ENCODE measurements at places on chromosomes 4 and X. TPM values are rescaled to one million over a fixed set of nuclear protein-coding genes. Genes with fewer than 3 reads are reported as not detected.

GRCh38 chr4:38189445-38189844, 229.2 kb downstream of the PTTG2 start:
- H3K27ac ChIP-seq, result no peak overlapping the region
- no peaks in the 10 kb centered on the region for H3K27me3 ChIP-seq
- H3K4me3 ChIP-seq, result no peak overlapping the region
- DNase-seq, result no peak
- no peaks in the 10 kb centered on the region for H3K36me3 ChIP-seq

- no peak overlapping the region for H3K27ac ChIP-seq
- peaks cover 9% of the 10 kb centered on the region for H3K27me3 ChIP-seq
- H3K4me1 ChIP-seq, result no peaks in the 10 kb centered on the region
Measured at GRCh38 chr4:10198365-10198764, 81.8 kb upstream of the WDR1 start.

The DUSP9 gene
- 0.77 TPM for total RNA-seq

The FGF13 gene
- total RNA-seq, result not detected

The TLR8 gene
- total RNA-seq, result not detected

DNA sequence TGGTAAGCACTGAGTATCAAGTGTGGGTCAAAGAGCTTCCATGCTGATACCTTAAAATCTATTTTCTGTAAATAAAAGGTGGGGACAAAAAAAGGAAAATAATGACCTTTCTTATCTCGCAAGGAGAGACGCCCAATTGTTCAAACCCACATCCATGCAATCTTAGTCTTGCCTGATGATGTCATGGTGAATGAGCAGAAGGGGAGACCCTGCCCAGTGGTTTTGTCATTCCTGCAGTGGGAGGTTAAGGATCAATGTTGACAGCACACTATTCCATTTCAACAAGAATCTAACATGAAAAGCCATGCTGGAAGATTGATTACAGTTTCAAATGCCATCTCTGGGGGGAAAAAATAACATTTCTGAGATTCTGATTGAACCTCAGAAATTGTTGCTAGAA, 40.7 kb upstream of the PUDP start:
- no peak overlapping the region for H3K4me3 ChIP-seq
- H3K27me3 ChIP-seq, result no peaks in the 10 kb centered on the region
- DNase-seq, result no peak
- H3K27ac ChIP-seq, result no peak overlapping the region

- no peak overlapping the region for H3K4me3 ChIP-seq
- no peak for DNase-seq
- peaks cover 4% of the 10 kb centered on the region for H3K4me1 ChIP-seq
- H3K27ac ChIP-seq, result no peak overlapping the region
- peaks cover 19% of the 10 kb centered on the region for H3K36me3 ChIP-seq
Measured at GRCh38 chrX:139758250-139758649, 50.3 kb upstream of the MCF2 start.

The PRRG3 gene
- not detected for total RNA-seq

DNA sequence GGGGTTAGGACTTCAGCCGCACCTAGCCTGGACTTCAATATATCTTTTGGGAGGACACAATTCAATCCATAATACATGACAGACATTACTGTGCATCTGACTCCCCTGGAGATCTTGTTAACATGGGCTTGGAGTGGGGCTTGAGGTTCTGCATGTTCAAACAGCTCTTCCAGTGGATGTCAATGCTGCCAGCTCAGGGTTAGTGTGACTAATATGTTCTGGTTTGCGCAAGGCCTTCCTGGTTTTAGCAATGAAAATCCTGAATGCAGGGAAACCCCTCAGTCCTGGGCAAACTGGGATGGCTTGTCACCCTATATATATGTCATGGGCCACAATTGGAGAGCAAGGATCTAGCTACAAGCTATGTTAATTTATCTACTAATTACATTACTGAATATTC, 2.7 kb upstream of the TSPAN7 start:
- H3K27ac ChIP-seq, result no peak overlapping the region
- no peaks in the 10 kb centered on the region for H3K36me3 ChIP-seq
- H3K4me3 ChIP-seq, result no peak overlapping the region
- peaks cover 5% of the 10 kb centered on the region for H3K27me3 ChIP-seq

The RAI2 gene
- total RNA-seq, result 0.87 TPM

- peaks cover 6% of the 10 kb centered on the region for H3K27me3 ChIP-seq
- H3K4me3 ChIP-seq, result no peak overlapping the region
- no peaks in the 10 kb centered on the region for H3K36me3 ChIP-seq
- DNase-seq, result no peak
Measured at GRCh38 chr4:126051689-126052424, 737.1 kb downstream of the FAT4 start.

DNA sequence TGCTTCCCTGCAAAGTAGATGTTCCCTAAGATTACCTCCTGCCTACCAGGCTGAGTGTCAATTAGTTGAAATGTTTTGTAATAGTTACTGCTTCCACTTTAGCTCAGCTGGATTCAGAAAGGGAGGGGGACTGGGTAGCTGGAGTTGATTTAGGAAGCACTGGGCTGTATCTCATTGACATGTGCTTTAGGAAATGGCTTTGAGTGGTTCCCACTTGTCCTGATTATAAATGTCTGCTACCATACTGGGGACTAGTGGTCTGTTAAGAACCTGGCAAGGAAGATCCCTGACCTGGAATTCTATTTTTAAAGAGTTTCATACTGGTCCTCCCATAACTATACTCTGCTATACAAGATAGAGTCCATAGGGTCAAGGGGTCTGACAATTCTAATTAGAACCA, 363.9 kb upstream of the PPP1R2C start:
- H3K36me3 ChIP-seq, result no peaks in the 10 kb centered on the region
- H3K27me3 ChIP-seq, result no peaks in the 10 kb centered on the region
- H3K4me3 ChIP-seq, result no peak overlapping the region
- H3K4me1 ChIP-seq, result no peaks in the 10 kb centered on the region
- DNase-seq, result no peak

- H3K36me3 ChIP-seq, result no peaks in the 10 kb centered on the region
- no peaks in the 10 kb centered on the region for H3K4me1 ChIP-seq
- no peak for DNase-seq
- H3K4me3 ChIP-seq, result no peak overlapping the region
- peaks cover 2% of the 10 kb centered on the region for H3K27me3 ChIP-seq
Measured at GRCh38 chrX:15911734-15912550, 57.3 kb upstream of the AP1S2 start.

DNA sequence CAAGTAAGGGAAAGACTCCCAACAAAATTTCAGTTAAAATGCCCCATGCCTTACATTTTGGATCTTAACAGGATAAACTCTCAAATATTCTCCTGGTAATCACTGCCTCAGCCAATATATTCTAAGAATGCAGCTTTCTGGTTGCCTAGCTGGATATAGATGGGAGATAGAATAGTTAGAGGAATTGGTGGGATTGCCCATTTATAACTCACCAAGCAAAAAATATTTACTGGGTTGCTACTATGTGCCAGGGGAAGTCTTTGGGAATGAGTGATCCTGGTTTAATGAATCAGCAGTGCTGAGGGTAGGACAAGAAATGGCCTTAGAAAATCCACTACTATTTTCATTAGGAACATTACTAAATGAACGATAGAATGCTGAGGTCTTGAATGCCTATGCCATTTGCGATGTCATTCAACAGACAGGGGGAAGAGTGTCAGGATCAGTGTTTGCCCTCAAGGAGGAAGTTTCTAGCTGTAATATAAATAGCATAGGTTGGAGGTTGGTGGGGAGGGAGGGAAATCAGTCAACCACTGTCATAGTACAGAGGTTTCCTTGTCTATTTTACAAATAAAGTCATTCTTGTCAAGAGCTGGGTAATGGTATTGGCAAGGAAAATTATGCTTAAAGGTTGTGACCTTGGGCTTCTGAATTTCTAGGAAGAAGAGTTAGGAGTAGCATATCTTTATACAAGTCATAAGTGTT, 63.5 kb downstream of the ENOPH1 start:
- DNase-seq, result no peak
- H3K27me3 ChIP-seq, result no peaks in the 10 kb centered on the region
- no peaks in the 10 kb centered on the region for H3K36me3 ChIP-seq
- no peak overlapping the region for H3K27ac ChIP-seq

DNA sequence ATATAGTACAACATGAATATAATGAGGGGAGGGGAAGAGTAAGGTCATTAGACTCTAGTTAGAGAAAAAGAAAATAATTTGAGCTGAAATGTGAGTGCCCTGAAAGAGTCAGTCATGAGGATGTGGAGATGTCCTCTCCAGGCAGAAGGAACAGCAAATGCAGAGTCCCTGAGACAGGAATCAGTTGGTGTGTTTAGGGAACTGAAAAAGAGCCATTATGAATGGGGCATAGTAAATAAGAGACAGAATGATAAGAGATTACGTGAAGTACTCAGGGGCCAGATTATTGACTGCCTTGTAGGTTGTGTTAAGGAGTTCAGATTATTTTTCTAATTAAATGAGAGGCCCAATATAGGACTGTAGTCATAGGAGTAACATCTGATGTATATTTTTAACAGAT, 147.0 kb downstream of the PDLIM5 start:
- H3K4me1 ChIP-seq, result peaks cover 31% of the 10 kb centered on the region
- no peak overlapping the region for H3K4me3 ChIP-seq
- DNase-seq, result no peak
- no peaks in the 10 kb centered on the region for H3K27me3 ChIP-seq
- H3K36me3 ChIP-seq, result peaks cover 5% of the 10 kb centered on the region

- peaks cover 21% of the 10 kb centered on the region for H3K36me3 ChIP-seq
- DNase-seq, result no peak
- no peak overlapping the region for H3K4me3 ChIP-seq
- no peaks in the 10 kb centered on the region for H3K27me3 ChIP-seq
Measured at GRCh38 chr4:75497133-75497532, 17.1 kb downstream of the RCHY1 start.

- DNase-seq, result no peak
- peaks cover 2% of the 10 kb centered on the region for H3K36me3 ChIP-seq
- H3K27me3 ChIP-seq, result no peaks in the 10 kb centered on the region
- no peaks in the 10 kb centered on the region for H3K4me1 ChIP-seq
Measured at GRCh38 chrX:72216973-72217372, 21.9 kb downstream of the ERCC6L start.

DNA sequence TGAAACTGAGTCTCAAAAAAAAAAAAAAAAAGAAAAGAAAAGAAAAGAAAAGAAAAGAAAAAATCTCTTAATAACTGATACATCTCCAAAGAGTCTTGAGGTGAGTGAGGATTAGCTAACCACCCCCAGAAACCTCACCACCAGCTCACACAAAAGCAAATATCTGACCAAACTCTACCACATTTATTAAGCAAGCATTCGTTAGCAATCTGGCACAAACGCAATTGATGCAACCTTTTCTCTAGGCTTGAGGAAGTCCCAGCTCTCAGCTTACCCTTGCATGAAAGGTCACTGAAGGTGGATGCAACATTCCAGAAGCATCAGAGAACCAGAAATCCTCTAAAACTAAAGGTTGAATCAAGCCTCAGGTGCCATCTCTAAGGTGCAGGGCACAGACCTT, 231.9 kb upstream of the BCOR start:
- no peak for DNase-seq
- H3K4me3 ChIP-seq, result no peak overlapping the region
- H3K4me1 ChIP-seq, result no peaks in the 10 kb centered on the region
- H3K36me3 ChIP-seq, result peaks cover 4% of the 10 kb centered on the region

GRCh38 chr4:40842318-40842717, 92.6 kb downstream of the NSUN7 start:
- no peak overlapping the region for H3K27ac ChIP-seq
- DNase-seq, result no peak
- H3K4me3 ChIP-seq, result no peak overlapping the region
- H3K36me3 ChIP-seq, result peaks cover 14% of the 10 kb centered on the region
- no peaks in the 10 kb centered on the region for H3K27me3 ChIP-seq
- peaks cover 16% of the 10 kb centered on the region for H3K4me1 ChIP-seq

The FGD1 gene
- 21.4 TPM for total RNA-seq

The CXorf49 gene
- total RNA-seq, result not detected

- H3K4me3 ChIP-seq, result no peak overlapping the region
- no peak overlapping the region for H3K27ac ChIP-seq
- H3K4me1 ChIP-seq, result peaks cover 14% of the 10 kb centered on the region
- DNase-seq, result no peak
Measured at GRCh38 chr4:139876337-139876941, 210.8 kb downstream of the MGST2 start.

DNA sequence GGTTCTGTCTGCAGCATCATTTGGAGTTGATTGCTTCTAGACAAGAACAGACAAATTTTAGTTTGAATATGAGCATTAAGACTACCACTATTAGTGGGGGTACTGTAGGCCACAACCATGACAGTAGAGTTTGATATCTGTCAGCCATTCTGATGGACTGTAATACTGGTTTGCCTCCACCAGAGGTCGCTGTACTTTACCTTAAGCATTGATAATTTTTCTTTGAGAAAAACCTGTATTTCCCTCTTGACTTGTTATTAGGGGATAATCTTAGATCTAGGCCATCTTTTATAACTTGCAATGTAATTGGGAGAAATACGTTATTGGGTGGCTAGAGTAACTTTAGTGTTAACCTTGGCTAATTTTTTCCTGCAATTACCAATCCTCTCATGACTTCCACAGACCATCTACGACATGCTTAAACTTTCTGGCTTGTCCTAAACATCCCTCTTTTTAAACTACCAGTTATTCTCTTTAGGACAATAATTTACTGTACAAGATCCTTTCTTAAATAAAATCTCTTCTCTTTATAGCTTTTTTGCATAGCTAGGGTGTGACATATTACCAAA, 562.4 kb downstream of the MAGEB5 start:
- DNase-seq, result no peak
- H3K36me3 ChIP-seq, result no peaks in the 10 kb centered on the region
- H3K27me3 ChIP-seq, result no peaks in the 10 kb centered on the region
- no peaks in the 10 kb centered on the region for H3K4me1 ChIP-seq
- no peak overlapping the region for H3K27ac ChIP-seq

The GPR34 gene
- total RNA-seq, result not detected

DNA sequence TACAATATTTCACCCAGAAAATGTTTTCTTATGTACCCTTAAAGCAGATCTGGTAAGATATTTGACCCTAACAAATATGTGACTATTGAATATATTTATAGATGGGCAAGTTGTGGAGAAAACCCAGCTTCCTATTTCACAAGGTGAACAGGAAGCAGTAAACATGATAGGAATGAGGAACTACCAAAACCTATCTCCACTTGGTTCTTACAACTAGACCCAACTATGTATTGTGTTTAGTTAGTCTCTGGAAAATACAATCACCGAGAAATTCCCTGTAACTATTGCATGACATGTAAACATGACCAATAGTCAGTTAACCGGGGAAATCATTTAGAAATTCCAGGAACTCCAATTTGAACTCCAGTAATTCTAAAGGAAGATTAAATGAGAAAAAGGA, 8.4 kb upstream of the RXFP1 start:
- H3K4me3 ChIP-seq, result no peak overlapping the region
- no peaks in the 10 kb centered on the region for H3K4me1 ChIP-seq
- no peak overlapping the region for H3K27ac ChIP-seq
- H3K27me3 ChIP-seq, result peaks cover 13% of the 10 kb centered on the region
- DNase-seq, result no peak

The MAGEA10 gene
- total RNA-seq, result not detected

DNA sequence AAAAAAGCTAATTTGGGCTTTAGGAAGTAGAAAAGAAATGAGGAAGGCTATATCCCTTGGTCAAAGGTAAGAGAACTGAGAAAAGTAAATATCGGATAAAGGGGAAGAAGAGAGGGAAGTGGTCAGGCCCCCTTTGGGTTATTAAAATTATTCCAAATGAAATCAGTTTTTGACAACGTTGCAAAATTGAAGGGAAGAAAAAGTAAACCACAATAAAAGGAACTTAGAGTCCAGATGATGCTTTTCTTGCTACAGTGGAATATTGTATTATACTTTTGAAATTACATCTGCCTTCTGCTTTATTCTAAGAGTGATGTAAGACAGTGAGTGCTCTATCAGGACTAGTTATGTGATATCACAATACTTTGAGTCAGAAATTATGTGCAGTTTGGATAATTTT, 59.4 kb upstream of the RBPJ start:
- H3K4me1 ChIP-seq, result no peaks in the 10 kb centered on the region
- no peak overlapping the region for H3K27ac ChIP-seq
- no peaks in the 10 kb centered on the region for H3K36me3 ChIP-seq

Measured in chondrocyte (in vitro differentiated cells).